ENCODE measurements at places on chromosomes 13 and 19.

DNA sequence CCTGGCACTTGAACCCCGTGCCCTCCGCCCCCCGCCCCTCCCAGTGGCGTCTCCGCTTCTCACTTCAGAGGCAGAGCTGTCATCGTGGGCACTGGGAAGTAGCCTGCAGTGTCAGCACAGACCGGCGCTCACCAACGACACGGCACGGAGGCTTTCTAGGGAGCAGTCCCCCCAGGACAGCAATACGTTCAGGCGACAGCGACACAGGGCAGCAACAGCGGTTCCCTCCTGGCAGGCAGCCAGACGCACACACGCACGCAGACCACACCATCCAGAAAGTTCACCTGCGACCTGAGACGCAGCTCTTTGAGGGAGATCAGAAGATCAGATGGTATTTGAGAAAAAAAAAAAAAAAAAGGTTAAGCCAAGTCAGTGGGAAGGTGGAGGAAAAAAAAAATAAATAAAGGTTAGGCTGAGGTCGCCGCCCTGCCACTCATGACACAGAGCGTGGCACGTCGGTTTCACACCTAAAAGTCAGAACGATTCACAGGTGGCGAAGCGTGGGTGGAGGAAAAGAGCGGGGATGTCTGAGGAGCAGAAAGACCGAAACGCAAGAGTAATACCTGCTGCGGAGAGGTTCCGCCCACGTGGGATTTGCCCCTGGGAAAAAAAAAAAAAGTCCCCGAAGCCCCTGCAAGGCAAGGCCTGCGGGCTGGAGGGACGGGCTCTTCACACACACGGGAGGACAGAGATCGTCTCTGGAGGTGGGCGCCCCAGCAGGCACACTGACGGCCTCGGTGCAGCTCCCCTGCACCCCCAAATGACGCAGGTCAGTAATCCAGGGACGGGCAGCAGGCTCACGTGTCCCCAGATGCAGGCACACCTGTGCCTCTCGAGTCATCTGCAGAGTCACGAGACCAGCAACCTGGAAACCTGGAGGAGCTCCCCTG lies 94.5 kb downstream of the GNG7 start:
- no peak for DNase-seq

GRCh38 chr19:2187159-2187558 lies 23.4 kb downstream of the DOT1L start:
- DNase-seq: no peak

DNA sequence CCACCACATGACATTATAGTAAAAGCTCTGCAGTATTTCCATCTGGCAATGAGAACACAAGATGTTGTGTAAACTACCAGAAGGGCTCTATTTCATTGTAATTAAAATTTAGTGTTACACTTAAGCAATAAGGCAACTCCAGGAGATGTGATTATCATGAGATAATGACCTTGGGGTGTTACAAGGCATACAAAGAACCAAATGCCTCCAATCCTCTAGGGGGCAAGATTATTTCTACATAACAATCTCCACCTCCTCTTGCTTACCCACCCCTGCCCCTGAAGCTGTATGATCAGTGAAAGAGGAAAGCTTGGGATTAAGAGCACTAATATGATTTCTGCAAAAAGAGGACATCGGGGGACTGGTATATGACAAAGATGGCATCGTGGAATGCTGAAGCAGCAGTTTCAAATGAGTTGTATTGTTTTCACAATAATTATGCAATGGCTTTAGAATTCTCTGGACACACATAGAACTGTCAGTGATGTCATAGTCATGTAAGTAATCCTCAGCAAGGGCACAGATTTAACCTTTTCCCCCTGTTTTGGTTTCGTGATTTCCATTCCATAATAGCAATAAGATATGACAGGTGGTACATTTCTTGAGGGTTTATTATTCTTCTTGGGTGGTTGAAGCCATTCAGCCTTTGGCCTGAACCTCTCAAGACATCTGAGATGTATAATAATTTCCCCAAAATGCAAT lies 295.3 kb downstream of the MZT1 start:
- no peak for DNase-seq

DNA sequence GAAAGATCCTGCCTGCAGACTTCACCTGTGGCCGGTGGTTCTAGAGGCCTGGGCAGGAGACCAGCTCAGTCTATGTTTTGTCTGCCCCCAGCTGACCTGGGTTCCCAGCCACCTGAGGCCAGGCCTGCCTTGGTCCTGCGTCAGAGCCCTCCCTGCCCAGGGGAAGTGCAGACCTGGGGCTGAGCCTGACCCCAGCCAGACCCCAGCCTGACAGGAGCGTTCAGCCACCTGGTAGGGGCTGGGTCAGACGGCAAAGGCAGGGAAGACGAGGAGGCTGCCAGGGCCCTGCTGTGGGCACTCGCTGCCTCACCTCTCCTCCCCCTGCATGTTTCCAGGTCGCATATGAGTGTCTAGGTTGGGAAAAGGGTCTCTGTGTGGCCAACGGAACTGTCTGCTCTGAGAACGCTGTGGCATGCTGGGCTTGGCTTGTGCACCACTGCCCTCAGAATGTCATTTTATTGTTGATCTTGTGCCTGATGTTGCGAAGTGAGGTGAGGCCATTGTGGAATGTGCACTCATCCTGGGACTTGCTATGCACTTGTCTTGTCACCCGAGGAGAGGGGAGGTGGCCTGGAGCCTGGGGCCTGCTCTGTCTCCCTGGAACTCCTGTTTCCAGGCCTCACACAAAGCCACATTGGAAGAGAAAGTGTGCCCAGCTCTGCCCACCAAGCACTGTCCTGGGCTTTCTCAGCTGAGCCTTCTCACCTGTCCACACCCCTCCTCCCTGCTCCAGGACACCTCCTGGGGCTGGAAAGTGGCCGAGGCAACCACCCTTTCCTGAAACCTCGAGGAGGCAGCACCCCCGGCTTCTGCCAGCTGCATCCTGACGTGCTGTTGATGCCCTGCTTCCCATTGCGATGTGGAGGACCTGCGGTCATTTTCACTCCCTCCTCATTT lies 15.2 kb upstream of the MCF2L start:
- DNase-seq: no peak

DNA sequence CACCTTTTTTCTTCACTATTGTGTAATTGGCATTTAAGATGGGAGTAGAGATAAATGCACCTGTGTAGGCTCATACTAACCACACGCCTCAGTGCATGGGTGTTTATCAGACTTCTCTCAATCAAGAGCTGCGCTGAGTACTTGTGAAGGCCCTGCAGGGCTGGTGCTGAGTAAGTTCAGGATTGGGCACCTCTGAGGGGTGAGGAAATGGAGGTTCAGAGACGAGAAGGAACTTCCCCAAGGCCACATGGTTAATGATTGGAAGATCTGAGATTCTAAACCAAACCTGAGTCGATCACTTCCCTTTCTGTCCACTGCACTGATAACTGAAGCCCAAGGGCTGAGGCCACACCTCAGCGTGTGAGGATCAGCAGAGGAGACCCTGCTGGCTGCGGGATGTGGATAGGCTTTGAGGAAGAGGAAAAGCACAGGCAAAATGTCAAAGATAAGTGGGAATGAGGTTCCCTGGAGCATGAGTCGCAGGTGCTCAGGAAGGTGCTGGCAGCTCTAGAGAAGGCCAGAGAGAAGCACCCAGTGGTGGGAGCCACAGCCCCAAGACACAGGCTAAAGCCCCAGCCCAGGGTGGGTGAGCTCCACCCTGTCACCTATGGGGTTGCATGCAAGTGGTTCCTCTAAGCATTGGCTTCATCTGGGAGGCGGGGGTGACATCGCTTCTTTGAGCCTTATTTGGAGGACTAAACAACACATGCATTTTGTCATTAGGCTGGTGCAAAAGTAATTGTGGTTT lies 32.3 kb upstream of the GJB6 start:
- no peak for DNase-seq

- DNase-seq: no peak
Measured at GRCh38 chr13:99150575-99151361, 49.9 kb upstream of the UBAC2 start.

GRCh38 chr13:97259798-97260714 lies 37.9 kb downstream of the MBNL2 start:
- peak; percentile 90 for DNase-seq

- DNase-seq: no peak
Measured at GRCh38 chr19:13410946-13411345, 95.3 kb downstream of the CACNA1A start.

- peak; percentile 67 for DNase-seq
Measured at GRCh38 chr19:11887611-11888531, at the start of gene ZNF69. TSS of gene ZNF69 (plus strand) at chr19:11887782. CDS start at chr19:11887924, 142 bp downstream.

GRCh38 chr13:77510156-77510555 lies 25.4 kb upstream of the SCEL start:
- no peak for DNase-seq

DNA sequence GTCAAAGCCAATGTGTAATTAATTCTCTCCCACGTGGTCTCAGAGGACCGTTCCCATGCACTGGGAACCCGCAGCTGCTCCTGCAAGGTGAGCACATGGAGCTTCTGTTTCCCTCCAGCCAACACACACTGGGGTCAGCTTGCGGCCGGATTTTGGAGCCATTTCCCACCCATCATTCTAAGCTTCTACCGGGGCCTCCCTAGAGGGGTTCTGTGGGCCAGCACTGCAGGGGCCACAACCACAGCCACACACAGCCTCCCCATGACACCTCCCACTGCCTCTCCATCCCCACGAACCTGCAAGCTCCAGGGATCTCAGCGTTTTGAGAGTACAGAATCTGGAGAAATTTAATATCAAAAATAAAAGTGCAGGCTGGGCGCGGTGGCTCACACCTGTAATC lies 120.7 kb upstream of the SOX1 start:
- no peak for DNase-seq

GRCh38 chr19:44687888-44688287 lies 11.1 kb upstream of the CEACAM16 start:
- no peak for DNase-seq

- no peak for DNase-seq
Measured at GRCh38 chr19:7637374-7638256, 705 bp downstream of the STXBP2 start.

- no peak for DNase-seq
Measured at GRCh38 chr13:106089261-106089980, 446.0 kb downstream of the EFNB2 start.

GRCh38 chr13:41702540-41702939 lies 245.2 kb downstream of the RGCC start:
- no peak for DNase-seq

GRCh38 chr19:1526066-1526778 lies 2.3 kb downstream of the PLK5 start:
- no peak for DNase-seq

DNA sequence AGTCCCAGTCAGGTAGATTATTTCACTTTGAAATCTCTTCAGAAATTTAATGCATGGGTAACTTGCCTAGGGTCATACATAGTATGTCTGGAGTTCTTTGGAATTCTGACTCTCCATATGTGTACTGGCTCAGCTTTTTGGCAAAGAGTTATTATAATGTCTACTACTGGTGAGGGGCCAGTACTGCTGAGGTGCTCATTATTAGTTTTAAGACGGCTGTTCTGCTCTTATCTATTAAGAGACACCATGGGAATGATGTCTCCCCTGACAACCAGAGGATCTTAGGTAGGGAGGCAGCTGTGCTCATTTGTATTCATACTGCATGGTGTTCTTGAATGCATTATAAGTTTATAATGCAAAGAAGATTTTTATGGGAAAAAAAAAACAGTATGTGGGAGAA lies 184.1 kb downstream of the RGCC start:
- DNase-seq: no peak

GRCh38 chr13:44540761-44541434 lies 35.2 kb downstream of the TSC22D1 start:
- DNase-seq: no peak

DNA sequence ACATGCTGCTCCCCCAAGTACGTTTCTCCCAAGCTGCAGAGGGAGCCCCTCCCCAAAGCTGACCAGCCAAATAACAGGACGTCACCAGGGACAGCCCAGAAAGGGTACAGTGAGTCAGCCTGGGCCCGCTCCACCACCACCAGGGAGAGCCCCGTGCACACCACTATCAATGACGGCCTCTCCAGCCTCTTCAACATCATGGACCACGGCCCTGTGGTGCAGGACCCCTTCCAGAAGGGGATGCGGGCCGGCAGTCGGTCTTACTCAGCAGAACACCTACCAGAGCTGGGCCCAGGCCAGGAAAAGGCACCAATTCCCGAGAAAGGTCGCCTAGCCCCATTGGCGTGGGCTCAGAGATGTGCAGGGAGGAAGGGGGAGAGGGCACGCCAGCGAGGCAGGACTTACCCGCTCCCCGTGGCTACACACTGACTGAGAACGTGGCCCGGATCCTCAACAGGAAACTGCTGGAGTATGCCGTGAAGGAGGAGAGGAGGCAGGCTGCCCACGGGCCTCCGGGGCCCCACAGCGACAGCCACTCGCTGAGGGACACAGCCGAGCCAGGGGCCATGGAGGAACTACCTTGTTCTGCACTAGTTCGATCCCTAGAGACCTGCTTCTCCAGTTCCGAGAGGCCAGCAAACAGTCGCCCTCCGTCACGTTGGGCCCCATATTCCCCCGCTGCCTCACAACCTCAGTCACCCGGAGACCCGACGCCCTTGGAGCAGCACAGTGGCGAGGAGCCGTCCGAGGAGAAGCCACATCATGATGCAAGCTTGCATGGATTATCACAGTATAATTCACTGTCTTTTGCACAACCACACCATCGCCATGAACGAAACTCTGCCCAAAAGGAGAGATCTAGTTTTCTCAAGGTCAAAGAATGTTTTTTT lies 815.9 kb upstream of the KLHL1 start:
- DNase-seq: no peak

DNA sequence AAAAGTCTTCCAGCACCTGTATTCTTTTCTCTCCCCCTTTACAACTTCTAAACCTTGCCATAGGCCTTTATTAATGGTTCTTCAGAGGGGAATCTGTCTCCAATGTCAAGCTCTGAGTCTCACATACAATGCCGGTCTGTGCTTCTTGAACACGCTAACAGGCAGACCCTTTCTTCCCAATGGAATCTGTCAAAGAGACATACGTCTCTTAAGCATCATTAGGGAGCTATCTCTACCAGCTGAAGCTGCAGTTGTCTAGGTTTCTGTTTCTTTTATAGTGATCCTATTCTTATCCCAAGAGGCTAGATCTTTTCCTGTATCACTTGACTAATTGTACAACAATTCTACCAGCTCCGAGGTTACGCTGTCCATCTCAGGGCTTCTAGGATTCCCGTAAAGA lies 560.8 kb upstream of the NBEA start:
- DNase-seq: no peak

GRCh38 chr19:39679791-39680168 lies 24.1 kb downstream of the LGALS16 start:
- no peak for DNase-seq

- no peak for DNase-seq
Measured at GRCh38 chr19:29526730-29527499, 1.1 kb downstream of the VSTM2B start.

GRCh38 chr19:2574971-2575630 lies 99.2 kb downstream of the GADD45B start:
- no peak for DNase-seq

GRCh38 chr13:55816976-55817601 lies 1323.6 kb upstream of the PRR20A start:
- DNase-seq: no peak

All from dermis microvascular lymphatic vessel endothelial cell (primary cell).